ENCODE measurements at places on chromosomes 11 and 22.

DNA sequence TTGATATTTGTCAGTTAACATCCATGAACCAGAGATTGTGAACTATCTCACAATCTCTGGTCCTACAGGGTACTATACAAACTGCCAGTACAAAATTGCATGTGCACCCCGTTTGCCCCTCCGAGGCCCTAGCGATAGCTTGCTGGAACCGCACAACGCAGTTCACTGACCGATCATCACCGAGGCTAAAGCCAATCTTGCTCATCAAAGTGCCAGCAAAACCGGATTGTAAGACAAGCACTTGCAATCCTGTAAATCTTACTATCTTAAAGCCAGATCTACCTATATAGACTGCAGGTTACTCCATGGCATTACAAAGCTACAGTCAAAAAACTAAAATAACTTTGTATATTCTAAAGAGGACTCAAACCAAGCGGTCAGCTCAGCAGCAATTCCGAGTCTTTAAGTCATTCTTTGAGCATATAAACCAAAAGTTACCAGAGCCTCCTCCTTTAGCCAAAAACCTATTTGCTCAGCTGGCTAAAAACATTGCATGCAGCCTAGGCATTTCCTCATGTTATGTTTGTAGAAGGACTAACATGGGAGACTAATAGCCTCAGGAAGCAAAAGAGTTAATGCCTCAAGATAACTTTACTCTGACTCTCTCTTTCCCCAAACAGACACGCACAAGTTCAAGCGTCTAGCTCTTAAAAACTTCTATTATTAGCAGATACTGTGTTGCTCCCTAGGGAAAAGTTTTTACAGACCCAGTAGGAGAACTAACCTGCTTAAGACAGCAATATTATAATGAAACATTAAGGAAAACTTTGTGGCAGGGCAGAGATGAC lies 30.7 kb upstream of the CPT1A start:
- DNase-seq = no peak

- DNase-seq = no peak
Observed at GRCh38 chr11:125070699-125071254, 7.7 kb downstream of the SLC37A2 start.

DNA sequence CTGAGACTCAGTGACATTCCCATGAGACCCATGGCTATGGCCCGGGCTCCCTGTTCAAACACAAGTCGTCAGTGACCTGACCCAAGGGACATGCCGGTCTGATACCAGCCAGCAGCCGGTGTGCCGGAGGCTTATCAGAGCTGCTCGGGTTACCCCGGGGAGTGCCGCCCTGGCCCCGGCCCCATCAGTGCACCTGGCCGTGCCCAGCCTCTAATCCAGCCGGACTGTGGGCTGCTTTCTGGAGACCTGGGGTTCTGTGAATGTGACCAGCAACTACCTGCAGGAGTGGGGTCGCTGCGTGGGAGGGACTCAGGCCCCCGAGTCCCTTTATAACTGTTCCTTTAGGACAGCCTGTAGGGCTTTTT lies 52.7 kb downstream of the LINC01488 start:
- no peak for DNase-seq

GRCh38 chr11:88555829-88556202 lies 218.3 kb upstream of the CTSC start:
- no peak for DNase-seq

GRCh38 chr11:32893343-32894148 lies 935 bp downstream of the QSER1 start:
- no peak for DNase-seq

- no peak for DNase-seq
Observed at GRCh38 chr11:6096417-6096816, 11.1 kb upstream of the OR56B4 start.

GRCh38 chr11:91825777-91826176 lies 398.8 kb upstream of the FAT3 start:
- DNase-seq = no peak

DNA sequence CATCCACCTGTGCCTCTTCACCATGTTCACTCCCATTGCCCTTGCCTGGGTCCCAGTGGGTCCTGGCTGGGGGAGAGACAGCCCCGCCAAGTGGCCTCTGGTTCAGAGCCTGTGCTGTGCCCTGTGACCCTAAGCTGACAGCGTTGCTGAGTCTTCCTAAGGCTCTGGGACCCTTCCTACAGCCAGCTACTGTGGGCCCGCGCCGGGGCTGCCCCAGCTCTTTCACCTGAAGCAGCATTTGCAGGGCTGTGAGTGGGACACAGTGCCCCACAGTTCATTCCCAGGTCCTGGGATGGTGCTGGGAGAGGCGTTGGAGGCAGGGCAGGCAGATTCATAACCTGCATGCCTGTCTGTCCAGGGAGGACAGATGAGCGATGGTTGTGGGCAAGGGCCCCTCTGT lies 10.7 kb downstream of the TPCN2 start:
- no peak for DNase-seq

DNA sequence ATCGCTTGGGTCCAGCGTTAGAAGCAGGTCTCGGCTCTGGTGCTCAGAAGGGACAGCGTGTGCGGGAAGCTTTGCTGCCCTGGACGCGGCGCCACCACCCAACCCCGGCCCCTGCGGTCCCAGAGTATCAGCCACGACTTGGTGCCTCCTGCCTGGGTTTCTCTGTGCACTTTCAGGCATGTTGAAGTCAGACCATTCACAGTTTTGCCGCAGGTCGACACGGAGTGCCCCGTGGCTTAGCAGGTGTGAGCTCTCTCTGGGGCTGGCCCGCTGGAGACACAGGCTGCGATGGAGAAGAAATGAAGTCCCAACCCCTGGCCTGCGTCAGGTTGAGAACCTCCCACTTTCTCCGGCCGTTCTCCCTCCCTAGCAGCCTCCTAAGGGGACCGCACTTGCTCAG lies 494.5 kb downstream of the BRD1 start:
- DNase-seq = no peak

- DNase-seq = no peak
Observed at GRCh38 chr22:27937453-27937852, 18.4 kb upstream of the PITPNB start.

DNA sequence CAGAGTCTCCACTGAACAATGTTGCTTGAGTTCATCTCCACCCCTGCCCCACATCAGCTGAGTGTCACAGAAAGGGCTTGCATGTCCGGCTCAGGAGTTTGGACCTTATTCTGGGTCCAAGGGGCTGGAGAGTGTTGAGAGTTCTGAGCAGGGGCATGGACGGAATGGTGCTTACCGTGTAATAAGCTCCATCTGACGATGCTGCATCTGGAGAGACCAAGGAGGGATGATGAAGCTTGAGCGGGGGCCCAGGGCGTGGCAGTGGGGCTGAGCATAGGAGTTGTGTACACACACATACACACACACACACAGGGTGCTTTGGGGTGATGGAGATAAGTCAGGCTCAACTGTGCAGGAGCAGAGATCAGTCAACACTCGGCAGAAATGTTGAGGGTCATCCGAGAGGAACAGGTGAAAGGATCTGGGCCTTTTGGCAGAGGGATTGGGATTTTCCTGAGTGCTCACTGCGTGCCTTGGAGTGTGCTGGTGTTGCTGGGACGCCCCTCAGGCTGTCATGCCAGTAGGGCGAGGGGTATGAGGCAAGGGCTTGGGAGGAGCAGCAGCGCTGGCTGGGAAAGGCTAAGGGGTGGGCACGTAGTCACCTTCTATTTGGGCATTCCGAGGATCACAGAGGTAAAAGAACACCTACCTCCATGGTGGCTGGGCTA lies 2.3 kb downstream of the USP35 start:
- no peak for DNase-seq

All from NCI-H748 treated with DMSO at 0.1 percent for 48 hours (cell line).